ENCODE measurements at places on chromosomes 12 and 14.

DNA sequence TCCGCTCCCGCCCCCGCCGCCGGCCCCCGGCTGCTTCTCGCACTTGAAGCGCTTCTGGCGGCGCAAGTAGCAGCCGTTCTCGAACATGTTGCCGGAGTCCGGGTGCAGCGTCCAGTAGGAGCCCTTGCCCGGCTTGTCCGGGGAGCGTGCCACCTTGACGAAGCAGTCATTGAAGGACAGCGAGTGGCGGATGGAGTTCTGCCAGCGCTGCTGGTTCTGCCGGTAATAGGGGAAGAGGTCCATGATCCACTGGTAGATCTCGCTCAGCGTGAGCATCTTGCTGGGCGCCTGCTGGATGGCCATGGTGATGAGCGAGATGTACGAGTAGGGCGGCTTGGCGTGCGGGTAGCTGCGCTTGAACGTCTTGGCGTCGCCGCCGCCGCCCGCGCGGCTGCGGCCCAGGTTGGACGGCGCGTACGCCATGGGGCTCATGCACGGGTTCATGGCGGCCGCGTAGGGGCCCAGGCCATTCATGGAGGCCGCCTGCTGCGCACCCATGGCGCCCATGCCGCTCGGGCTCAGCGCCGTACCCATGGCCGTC, 3.0 kb downstream of the FOXA1 start:
- no peak for DNase-seq

GRCh38 chr12:51972849-51973273, 21.4 kb downstream of the ACVR1B start:
- peak; percentile 27 for DNase-seq

DNA sequence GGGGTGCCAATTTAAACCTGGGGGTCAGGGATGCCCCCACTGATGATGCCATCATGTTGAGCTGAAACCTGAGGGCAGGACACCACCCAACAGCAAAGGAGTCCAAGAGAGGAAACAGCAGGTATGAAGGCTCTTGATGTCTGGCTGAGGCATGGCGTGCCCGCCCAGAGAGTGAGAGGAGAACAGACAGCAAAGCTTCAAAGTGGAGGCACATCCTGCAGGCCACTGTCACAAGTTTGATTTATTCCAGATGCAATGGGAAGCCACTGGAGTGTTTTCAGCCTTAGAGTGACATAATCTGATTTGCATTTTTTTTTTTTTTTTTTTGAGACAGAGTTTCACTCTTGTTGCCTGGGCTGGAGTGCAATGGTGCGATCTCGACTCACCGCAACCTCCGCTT, 34.8 kb downstream of the IRF2BPL start:
- no peak for DNase-seq

- DNase-seq = no peak
These were observed 15.4 kb upstream of the ASIC1 start for GRCh38 chr12:50041962-50042361.

GRCh38 chr12:43795716-43796280, 10.3 kb downstream of the TWF1 start:
- no peak for DNase-seq

GRCh38 chr14:92760524-92760805, 12.0 kb upstream of the LGMN start:
- no peak for DNase-seq

DNA sequence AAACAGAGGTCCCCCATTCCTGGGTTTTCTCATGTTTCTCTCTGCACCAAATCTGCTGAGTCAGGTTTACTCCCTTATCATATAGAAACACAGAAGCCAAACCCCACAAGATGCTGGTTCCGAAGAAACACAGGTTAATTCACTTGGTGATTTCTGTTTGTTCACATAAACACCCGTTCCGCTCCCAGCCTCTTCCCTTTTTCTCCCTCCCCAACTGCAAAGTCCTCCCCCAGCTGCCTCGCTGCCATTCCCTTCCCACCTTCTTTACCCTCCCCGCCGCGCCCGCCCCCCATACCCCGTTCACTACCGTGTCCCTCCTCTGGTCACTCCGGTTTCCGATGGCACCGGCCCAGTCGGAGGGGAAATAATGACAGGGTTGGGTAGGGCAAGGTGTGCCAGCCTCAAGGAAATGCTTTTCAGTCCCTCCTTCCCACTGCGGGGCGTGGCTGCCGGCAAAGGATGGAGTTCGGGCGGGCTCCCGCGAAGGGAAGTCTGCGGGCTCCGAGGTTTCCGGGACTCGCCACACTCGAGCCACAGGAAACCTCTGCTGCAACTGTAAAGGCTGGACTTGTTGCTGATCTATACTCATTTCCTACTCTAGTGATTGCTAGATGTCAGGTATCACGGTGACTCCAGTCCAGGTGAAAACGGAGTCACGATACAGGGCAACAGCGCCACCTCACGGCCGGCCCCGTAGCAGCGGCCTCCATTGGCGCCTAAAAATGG, at the start of gene STYK1:
STYK1 (minus strand) TSS at position 394 of the 726 bp plus-strand sequence. CDS start 39,434 bp downstream, outside the sequence.
- peak; percentile 20 for DNase-seq

- DNase-seq = no peak
These were observed 4.2 kb downstream of the PRICKLE1 start for GRCh38 chr12:42585154-42585840.

GRCh38 chr14:51422704-51423103, 182.7 kb downstream of the TMX1 start:
- no peak for DNase-seq

DNA sequence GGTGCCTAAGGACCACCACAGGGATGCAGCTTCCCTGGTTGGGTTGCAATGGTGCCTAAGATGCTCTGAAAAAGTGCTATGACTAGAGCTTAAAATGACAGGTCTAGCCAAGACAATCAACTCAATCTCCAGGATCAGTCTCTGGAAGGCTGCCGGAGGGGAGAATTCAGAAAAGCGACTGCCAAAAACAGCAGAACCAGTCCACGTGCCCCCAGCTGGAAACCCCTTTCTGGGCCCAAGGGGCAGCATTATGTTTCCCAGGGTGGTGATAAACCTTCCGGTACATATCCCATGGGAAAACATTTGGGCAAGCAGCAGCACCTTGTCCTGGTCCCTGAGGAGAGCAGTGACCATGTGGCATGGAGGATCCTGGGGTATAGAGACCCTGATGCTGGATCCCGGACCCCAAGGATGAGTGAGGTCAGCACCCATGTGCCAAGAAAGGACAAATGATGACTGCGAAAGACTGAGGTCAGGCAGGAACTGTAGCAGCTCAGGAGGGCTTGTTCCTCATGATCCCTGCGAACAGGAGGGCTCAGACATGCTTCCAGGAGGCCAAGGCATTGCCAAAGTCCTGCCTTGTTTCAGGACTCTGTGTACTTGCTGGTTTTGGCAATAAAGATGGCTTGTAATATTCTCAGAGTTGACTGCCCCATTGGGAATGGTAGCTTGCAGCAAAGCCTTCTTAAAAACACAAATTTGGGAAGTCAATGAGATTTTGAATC, 49.9 kb upstream of the LTBP2 start:
- DNase-seq = no peak

- DNase-seq = no peak
These were observed 29.0 kb downstream of the LTBP2 start for GRCh38 chr14:74582910-74583581.

DNA sequence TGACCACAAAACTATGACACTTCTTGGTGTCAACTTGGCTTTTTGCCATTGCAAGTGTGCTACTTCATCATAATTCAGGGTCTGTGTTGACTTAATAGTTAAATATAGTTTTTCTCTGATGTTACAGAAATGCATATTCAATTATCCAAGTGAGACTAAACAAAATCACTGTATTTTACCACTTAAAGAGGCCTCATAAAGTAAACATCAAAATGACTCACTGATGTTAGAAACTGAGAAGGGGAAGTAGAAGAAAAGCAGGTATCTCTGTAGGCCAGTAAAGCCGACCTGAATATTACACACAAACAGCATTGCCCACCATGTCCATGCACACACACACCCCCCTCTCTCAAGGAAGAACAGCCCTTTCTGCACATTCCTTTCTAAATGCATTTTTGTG, 55.4 kb downstream of the RPAP3 start:
- no peak for DNase-seq

DNA sequence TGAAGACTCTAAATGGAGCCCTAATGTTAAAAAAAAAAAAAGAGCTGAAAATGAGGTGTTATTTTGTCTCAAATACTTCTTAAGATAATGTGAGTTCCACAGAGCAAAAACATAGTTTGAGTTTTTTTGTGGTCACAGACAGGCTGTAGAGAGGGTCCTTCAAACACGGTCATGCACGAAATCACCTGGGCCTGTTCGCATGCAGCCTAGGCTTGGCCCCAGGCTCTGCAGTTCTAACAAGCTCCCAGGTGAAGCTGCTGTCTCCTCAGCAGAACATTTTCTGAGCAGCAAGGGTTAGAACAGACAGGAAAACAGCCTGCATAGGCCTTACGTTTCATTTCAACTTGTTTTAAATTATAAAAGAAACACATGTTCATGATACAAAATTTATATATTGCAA, 65.4 kb upstream of the TBPL2 start:
- DNase-seq = no peak

- DNase-seq = no peak
These were observed 746.6 kb downstream of the LRFN5 start for GRCh38 chr14:42353315-42353714.

DNA sequence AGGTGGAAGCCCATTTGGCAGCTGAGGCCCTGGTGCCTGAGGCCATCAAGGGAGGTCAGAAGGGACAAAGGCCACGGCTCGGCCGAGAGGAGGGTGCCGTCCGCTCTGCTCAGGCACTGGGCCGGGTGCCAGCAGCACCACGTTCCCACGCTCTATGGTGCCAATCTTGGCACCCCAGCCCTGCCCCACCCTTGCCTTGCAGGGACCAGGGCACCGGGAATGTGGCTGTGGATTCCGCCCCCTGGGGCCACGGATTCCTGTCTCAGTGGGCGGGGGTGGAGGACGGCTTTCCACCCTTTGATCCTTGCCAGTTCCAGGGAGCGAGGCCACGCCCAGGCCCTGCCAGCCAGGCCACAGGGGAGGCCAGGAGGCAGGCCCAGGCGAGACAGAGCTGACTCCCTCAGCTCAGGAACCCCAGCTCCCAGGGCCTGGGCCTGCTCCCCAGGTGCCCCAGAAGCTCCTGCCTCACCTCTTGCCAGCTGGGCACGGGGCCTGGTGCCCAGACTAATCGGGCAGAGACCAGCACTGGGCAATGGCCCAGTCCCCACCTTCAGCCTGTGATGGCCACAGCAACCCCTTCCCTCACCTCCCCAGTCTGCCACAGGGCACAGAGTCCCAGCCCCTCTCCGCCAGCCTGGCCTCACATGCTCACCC, 26.4 kb upstream of the GPR132 start:
- no peak for DNase-seq

DNA sequence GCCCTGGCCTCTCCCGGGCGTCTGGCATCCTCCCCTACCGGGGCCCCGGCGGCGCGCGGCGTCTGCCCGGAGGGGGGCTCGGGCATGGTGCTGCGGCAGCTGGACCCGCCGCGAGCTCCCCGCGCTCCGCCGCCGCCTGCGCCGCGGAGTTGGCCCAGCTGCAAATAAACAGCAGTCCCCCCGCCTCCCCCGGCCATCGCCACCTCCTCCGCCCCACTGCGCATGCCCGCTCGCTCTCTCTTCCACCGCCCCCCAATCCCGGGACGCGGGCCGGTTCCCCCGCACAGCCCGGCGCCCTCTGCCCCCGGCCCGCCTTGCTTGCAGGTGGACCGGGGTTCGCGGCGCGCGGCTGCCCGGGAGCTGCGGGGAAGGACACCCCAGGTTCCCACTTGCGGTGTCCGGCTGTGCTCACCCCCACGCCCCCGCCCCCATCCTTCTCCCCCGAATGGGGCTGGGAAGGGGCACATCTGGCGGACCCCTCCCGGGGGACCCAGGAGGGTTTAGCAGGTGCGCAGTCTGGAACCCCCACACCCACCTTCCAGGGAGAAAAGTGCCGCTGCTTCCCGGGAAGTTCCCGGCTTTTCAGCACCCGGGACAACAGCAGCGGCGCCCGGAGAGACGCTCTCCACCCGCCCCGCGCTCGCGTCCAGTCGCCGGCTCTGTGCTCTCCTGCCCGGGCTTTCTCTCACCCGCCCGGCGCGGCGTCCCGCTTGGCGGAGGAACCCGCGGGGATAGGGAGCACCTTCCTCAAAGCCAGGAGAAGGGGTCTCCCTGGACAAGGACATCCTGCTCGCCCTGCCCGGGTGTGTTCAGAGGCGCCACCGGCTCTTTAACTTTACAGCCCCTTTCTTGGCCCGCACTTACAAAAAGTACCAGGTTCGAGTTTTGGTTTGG, at the start of gene TMTC1:
TMTC1 (minus strand) TSS at position 170 of the 894 bp plus-strand sequence. CDS start 191 bp downstream, outside the sequence.
- DNase-seq = peak; percentile 95

GRCh38 chr14:61184112-61184511, 97.0 kb downstream of the TMEM30B start:
- DNase-seq = no peak

DNA sequence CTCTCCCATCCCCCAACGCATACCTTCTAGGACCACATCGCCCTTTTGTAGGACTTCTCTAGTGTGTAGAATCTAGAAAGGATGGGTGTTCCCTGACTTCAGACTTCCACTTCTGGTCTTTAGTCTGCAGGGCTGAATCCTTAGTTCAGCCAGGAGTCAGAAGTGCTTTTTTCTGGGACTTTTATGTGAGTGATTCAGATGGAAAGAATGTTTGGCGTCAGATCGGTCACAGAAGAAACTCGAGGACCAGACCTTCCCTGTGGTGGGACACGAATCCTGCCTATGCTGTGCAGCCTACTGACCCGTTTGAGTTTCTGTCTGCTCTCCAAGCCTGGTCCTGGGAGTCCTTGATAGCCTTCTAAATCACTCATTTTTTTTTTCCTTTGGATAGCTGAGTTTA, 165.4 kb upstream of the SSTR1 start:
- DNase-seq = no peak

GRCh38 chr12:94263011-94263811, 114.8 kb downstream of the PLXNC1 start:
- no peak for DNase-seq

GRCh38 chr12:25438638-25439037, 114.4 kb downstream of the LMNTD1 start:
- DNase-seq = no peak

DNA sequence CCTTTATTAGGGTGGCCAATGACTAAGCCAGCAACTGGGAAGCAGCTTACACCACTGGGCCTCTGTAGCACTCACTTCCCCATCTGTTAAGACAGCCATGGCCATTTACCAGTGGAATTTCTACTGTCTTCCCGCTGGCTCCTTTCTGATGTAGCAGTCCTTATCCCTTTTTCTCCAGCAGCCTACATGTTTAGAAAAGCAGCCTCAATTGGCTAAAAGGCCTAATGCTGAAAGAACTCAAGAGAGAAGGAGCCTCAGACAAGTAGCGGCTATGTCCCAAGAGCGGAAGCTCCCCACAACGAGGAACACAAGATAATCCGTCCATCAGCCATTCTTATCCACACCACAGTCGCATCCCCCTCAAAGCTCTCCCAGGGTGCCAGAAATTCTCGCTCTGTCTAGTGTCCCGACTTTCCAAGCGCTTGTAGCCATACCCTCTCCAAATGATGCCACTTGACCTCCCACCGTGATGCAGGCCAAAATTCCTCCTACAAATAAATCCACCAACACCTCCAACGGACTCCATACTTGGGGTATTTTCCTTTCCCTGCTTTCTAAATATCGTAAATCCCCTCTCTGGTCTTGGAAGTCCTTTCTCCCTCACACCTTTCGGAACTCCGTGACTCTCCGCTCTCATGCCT, 624 bp downstream of the M6PR start:
- no peak for DNase-seq
